Nucleus accumbens (tissue), 56 donors: ENCODE measurements at places on chromosomes 16 and 17.
A peak's percentile ranks its signal among the peaks of the same experiment; 100 is the strongest.

- no peak for DNase-seq
Measured at GRCh38 chr17:64173646-64174045, 43.7 kb upstream of the ERN1 start.

- no peak for DNase-seq
Measured at GRCh38 chr17:71655542-71655941, 465.3 kb upstream of the SOX9 start.

- DNase-seq, result peak; percentile 24
Measured at GRCh38 chr17:18033442-18034099, 5.4 kb downstream of the ATPAF2 start.

- no peak for DNase-seq
Measured at GRCh38 chr17:32258383-32259140, 7.1 kb upstream of the RHBDL3 start.

DNA sequence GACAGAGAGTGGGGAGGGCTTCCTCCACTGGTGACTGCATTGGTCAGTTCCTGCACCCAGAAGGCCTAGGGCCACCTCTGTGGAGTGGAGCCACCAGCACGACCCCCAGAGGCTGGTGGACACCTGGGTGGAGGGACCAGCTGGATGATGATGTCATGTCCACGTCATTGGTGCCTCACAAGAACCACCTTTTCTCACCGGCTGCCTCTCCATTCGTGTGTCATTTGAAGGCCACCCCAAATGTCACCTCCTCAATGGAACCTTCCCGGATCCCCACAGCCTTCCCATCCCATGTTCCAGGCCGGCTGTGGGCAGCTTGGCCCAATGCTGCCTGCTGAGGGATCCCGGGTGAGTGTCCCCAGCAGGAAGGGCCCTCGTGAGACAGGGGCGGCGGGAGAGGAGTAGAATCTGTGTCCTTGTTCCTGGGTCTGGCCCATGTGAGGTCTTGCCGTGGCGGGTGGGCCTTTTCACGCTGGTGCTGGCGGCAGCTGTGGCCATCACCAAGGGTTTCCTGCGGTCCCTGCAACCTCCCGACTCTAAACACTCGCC lies 9.1 kb upstream of the CHMP6 start:
- DNase-seq, result no peak

DNA sequence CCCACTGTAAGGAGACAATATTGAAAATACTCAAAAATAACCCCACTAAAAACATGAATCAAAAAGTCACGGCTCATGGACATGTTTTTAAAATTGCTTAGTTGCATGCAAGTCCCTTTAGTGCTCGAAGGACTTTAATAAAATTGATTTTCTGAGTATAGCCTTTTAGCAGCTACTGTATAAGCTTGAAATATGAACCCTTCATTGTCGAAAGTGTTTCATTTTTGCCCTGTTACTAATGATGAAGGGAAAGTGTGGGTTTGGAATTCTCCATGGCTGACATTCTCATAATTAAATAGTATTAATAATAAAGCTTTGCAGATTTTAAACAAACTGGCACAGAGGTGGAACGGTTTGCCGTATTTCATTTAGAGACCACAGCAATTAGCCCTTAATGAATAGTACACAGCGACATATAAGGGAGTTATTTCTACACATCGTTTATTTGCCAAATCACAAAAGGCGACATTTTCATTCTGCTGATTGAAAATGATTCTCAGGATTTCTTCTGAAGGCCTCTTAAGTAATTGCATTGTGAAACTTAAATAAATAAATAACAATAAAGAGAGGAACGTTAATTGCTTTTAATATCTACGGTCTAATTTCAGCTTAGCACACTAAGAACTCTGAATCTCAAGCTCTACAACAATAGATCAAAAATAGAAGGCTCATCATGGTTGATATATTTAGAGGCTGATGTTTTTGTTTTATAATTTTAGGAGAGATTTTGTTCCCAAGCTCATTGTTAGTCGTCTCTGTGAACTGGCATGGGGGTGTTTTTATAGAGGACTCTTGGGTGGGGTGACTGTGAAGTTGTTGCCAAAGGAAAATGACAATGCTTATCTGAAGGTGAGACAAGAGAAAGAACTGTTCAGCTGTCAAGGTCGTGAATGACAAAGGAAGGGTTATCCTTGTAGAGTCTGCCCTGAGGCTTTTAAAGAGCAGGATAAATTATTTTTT lies 60.6 kb downstream of the IRX6 start:
- DNase-seq, result no peak
